ENCODE measurements at places on chromosomes 6 and 20. TPM values are rescaled to one million over a fixed set of nuclear protein-coding genes. Genes with fewer than 3 reads are reported as not detected.

RAD21L1 gene
- total RNA-seq, result 0.11 TPM

SNX14 gene
- total RNA-seq, result 65.4 TPM

DNA sequence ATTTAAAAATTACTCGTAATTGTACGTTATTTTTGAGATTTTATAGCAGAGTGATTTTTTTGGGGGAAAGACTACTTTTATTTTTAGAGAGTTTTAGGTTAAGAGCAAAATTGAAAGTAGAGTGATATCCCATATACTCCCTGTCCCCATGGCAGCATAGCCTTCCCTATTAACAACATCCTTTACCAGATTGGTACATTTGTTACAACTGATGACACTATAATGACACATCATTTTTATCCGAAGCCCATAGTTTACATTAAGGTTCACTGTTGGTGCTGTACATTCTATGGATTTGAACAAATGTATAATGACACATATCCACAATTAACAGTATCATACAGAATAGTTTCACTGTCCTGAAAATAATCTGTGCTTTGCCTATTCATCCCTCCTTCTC lies 1126.4 kb upstream of the CITED2 start:
- peak; percentile 69 for DNase-seq

TCF15 gene
- 0.98 TPM for total RNA-seq

DNA sequence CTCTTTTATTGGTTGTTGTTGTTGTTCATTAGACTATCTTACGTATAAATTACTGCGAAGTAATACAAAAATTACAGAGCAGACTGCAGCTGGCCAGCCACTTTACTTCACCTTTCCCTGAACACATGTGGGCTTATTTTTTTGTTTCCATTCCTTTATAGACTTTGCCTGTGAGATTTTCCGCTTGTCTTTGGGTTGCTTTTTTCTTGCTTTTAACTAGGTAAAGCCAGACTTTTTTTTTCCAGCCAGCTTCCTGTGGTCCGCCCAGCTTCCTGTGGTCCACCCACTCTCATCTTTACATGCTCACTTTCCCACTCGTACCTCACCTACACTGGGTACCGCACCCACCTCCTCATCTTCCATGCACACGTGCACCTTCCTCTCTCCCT lies 79.0 kb downstream of the IPCEF1 start:
- no peak for DNase-seq

- peak; percentile 2 for DNase-seq
Observed at GRCh38 chr6:154986787-154987235, 8.3 kb upstream of the TIAM2 start.

DEFB132 gene
- not detected for total RNA-seq
